Vagina (tissue), 2 donors: ENCODE measurements at places on chromosomes 16 and 17. TPM values are rescaled to one million over a fixed set of nuclear protein-coding genes. Genes with fewer than 3 reads are reported as not detected.

GRCh38 chr16:53744449-53744848 is 40.5 kb downstream of the FTO start:
- DNase-seq = no peak

- DNase-seq = no peak
Observed at GRCh38 chr16:8585857-8586256, 4.5 kb downstream of the TMEM114 start.

DNA sequence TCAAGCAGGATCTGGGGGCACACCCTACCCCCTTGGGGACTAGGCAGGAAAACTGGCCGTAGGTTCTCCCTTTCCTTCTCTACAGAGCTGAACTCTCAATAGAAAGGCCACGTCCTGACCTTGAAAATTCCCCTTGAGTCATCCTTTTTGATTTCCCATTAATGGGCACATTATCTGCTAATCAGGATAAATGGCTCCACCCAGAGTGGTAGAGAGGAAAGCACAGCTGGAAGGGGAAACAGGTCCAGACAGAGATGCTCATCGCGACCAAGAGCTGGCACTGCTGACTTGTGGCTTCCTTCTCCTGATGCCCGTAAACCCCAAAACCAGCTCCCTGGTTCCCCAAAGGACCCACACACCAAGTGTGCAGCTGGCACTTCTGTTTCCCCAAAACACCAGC is 206.5 kb upstream of the CDH5 start:
- no peak for DNase-seq

- no peak for DNase-seq
Observed at GRCh38 chr16:23229714-23230113, 47.2 kb downstream of the SCNN1G start.

- DNase-seq = no peak
Observed at GRCh38 chr17:42475121-42475520, 16.4 kb downstream of the ATP6V0A1 start.

DNA sequence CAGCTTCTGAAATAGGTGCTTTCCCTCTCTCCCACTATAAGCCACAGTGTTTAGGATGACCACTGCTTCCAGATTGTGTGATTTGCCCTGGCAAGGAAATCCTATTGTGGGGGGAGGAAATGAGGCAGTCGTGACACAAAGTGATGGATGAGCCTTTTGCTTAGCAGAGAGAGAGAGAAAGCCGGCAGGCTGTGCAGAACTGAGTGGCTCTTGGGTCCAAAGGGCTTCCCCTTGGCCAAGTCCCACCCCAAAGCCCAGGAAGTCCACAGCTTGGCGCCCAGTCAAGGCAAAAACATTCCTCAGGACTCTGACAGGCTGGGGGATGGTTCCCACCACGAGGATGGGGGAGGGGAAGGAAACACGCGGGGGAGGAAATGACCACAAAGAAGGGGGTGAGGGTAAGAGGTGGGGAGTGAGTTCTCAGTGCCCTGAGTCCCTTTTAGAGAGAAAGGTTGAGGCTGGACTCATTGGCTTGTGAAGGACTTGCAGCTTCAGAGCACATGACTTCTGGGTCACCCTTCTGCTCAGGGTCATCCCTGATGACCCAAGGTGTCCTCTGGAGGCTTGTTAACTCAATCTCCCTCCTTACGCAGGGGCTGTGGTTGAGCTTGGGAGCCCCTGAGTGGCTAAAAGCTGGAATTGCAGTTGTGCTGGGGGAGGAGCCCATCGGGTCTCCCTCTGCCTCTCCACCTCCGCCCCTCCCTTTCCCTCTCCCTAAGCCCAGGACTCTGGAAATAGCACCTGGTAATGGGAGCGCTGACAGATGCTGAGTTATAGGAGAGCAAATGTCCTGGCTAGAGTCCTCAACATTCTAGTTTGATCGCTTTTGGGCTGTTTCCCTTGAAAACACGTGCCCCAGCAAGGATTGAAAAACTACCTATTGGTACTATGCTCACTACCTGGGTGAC is 10.3 kb upstream of the MSL1 start:
- DNase-seq = no peak

DNA sequence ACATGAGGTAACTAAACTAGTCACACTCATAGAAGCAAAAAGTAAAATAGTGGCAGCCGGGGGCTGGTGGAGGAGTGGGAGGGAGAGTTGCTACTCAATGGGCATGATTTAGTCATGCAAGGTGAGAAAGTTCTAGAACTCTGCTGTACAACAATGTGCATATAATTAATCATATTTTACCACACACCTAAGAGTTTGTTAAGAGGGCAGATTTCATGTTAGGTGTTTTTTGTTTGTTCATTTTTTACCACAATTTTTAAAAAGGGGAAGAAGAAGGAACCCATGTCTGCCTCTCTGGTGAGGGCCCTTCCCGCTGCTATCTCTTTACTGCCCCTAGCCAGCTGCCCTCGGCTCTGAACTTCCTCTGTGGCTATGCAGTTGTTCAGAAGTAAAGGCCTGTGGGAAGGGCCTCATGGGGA is 11.2 kb downstream of the CD300LB start:
- DNase-seq = no peak

- DNase-seq = no peak
Observed at GRCh38 chr16:3171181-3171854, 16.7 kb upstream of the OR1F1 start.

- DNase-seq = no peak
Observed at GRCh38 chr17:67121316-67121891, 77.0 kb downstream of the CACNG1 start.

GRCh38 chr16:65071433-65072311 is 50.2 kb downstream of the CDH11 start:
- DNase-seq = no peak

GRCh38 chr17:67602974-67603373 is 114.8 kb upstream of the NOL11 start:
- DNase-seq = no peak

- no peak for DNase-seq
Observed at GRCh38 chr16:25013751-25014499, 1.2 kb downstream of the ARHGAP17 start.

DNA sequence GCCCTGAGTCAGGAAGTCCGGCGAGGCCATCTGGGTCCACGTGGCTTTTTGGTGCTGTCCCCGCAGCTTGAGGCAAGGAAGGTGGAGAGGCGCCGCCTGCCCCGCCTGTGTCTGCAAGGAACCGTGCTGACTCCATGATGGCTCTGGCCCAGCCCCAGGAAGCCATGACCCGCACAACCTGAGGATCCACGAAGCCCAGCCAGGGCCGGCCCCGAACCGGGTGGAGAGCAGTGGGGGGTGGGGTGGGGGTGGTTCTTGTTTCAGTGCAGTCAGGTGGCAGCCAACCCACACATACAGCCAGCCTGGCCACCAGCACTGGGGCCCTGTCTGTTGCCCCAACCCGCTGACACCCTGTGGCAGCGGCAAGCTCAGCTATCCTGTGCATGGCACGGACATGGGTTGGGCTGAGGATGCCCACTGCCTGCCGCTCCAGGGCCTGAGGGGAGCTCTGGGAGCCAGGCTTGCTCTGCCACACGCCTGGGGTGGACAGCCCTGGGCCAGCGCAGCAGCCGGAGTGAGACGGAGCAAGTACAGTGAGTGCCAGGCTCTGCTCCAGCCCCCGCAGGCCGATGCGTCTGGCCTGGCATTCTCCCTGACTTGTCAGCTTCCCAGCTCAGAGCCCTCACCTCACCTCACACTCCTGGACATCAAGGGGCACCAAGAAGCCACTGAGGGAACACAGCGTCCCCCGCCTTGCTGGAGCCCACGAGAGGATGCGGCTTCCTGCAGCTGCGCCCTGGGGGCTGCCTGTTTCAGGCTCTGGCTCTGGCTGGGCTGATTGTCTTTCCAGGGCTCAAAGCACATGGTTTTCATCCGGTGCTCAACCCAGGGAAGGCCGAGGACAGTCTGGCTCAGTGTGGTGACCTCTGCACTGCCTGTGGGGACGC is 68.8 kb downstream of the LMF1 start:
- DNase-seq = no peak

- DNase-seq = no peak
Observed at GRCh38 chr16:12203780-12204351, 227.3 kb downstream of the SNX29 start.

DNA sequence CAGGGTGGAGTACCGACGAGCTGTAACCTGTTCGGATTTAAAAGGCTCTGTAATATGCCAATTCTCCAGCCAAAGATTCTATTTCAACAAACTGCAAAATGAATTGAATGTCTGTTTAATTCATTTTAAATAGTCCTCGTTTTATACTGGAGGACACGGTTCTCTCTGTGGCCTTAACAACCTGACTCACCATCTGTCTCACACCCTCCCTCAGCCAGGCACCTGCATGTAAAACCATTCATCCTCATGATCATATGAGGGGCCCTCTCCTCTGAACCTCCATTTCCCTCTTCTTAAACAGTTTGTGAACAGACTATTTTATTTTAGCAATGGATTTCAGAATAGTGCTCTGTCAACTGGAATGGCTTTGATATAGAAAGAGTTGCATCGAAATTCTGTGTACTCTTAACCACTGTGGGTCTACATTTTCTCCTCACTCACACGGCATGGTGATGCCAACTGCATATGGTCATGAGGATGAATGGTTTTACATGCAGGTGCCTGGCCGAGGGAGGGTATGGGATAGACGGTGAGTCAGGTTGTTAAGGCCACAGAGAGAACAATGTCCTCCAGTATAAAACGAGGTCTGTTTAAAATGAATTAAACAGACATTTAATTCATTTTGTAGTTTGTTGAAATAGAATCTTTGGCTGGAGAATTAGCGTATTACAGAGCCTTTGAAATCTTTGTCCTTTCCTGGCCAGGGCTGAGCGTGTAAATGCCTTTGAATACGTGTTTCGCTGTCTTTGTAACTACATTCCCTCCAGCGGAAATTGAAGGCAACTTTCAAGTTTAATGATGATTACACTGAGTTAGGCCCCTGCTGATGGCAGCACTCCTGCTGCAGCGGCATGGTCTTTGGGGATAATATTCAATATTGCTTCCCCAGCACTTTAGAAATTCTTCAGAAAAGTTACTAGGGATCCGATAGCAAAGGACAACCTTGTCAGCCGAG is 329.6 kb downstream of the SNX29 start:
- DNase-seq = no peak

GRCh38 chr17:13073018-13073417 is 55.2 kb upstream of the ELAC2 start:
- no peak for DNase-seq

GRCh38 chr16:28617874-28618273 is 8.0 kb upstream of the SULT1A1 start:
- DNase-seq = no peak

DNA sequence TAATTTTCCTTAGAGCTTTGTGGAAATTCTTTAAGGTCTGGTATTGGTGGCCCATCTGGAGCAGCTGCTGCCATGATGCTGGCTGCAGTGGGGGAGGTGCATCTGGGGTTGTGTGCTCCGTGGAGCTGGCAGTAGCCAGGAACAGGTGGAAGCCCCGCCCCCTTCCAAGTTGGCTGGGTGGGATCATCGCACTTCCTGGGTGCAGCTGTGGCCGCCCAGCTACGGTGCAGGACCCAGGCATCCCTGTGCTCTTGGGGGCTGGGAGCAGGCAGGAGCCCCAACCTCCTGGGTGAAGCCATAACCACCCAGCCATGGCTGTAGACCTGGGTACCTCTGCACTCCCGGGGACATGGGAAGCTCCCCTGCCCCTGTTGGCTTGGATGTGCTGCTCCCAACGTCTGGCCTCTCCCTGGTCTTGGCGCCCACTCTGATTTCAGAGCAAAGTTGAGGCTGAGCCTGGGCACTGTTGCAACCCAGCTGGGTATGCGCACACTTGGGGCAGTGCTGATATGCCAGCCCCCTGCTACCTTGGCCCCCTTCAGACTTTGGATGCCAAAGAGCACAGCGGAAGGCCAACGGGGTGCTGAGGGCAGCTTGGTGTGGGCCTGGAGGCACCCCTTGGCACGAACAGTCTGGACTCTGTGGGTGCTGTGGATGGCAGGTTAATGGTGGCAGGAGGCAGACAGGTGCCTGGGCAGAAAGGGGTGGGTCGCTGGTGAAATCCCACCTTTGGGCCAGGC is 145.2 kb downstream of the MYO1D start:
- DNase-seq = no peak

TAT gene
- total RNA-seq = not detected

GPT2 gene
- total RNA-seq = 18.4 TPM

SLC6A4 gene
- 0.98 TPM for total RNA-seq

CD79B gene
- 3.9 TPM for total RNA-seq

PIMREG gene
- total RNA-seq = 0.74 TPM

FZD2 gene
- 7.6 TPM for total RNA-seq

TBC1D3B gene
- total RNA-seq = 3.4 TPM

MPP3 gene
- 30.2 TPM for total RNA-seq

DNAJA2 gene
- 38.3 TPM for total RNA-seq

SULT1A2 gene
- total RNA-seq = not detected

TPSB2 gene
- 59.7 TPM for total RNA-seq

FBXW10B gene
- 6.9 TPM for total RNA-seq

UBALD1 gene
- total RNA-seq = 16.9 TPM

STAT5B gene
- total RNA-seq = 74.6 TPM

MSI2 gene
- total RNA-seq = 27.3 TPM
